Muscle of back (tissue), 13 donors: ENCODE measurements at places on chromosomes 11 and 22. TPM values are rescaled to one million over a fixed set of nuclear protein-coding genes. Genes with fewer than 3 reads are reported as not detected.

- DNase-seq, result no peak
Measured at GRCh38 chr11:77753230-77753629, 67.3 kb downstream of the RSF1 start.

The APOBEC3C gene
- polyA plus RNA-seq, result 8.3 TPM

- DNase-seq, result no peak
Measured at GRCh38 chr11:34427186-34427805, 11.4 kb upstream of the CAT start.

DNA sequence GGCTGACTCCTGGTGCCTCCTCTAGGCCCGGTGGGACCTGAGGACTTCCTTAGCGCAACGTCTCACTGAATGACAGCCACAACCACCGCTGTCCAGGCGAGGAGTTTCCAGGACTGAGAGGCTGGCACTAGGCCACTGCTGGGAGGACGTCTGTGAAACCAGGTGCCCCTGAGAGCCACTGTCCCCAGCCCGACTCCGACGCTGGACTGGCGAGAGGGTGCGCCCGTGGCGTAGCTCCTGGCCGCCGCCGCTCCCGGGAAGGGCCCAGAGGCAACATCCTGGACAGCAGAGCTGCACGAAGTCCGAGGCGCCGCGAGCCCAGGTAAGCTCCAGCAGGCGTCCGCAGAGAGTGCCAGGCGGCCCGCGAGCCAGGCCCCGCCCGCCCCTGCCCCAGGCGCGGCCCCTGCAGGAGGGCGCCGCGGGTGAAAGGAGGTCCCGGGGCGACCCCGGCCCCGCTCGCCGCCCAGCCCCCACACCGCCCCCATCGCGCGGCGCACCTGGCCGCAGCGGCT, 525 bp downstream of the DGCR2 start:
- peak; percentile 38 for DNase-seq

DNA sequence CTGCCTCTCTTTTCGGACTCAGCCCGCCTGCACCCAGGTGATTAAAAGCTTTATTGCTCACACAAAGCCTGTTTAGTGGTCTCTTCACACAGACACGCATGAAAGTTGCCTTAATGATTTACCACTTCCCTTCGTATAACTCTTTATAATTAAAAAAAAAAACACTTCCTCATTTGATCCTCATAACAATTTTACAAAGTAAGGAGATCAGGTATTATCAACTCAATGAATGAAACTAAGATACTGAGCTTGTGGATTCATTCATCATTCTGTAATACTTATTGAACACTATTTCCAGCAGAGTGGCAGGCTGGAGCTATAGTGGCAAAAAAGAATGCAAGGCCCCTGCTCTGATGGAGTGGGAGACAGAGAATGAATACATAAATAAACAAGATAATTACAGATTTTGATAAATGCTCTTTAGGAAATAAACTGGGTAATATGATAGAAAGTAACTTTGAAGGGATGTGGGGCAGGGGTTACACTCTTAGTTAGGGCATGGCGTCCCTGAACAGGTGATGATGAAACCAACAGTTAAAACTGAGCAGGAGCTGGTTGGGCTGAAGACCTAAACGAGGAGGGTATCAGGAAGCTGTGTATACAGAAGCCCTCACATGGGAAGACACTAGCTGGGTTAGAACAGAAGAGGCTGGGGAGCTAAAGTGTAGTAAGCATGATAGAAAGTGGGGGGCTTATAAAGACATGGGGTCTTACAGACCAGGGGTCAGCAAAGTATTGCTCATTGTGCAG, 5.4 kb upstream of the CRTAM start:
- DNase-seq, result peak; percentile 55
